Left cardiac atrium (tissue), 4 donors: ENCODE measurements at places on chromosomes 13 and 19. TPM values are rescaled to one million over a fixed set of nuclear protein-coding genes. Genes with fewer than 3 reads are reported as not detected.

Gene CCDC97
- total RNA-seq, result 18.0 TPM

Gene CYP2B6
- total RNA-seq, result 0.12 TPM

Gene KCNN4
- total RNA-seq, result 1.4 TPM

Gene SLC6A16
- total RNA-seq, result 1.1 TPM

Gene POU4F1
- total RNA-seq, result not detected

Gene APBA3
- 12.6 TPM for total RNA-seq

Gene C19orf67
- total RNA-seq, result not detected

Gene PRODH2
- not detected for total RNA-seq

Gene BRME1
- total RNA-seq, result 0.62 TPM

Gene TNNT1
- total RNA-seq, result 13.7 TPM

Gene ZNF415
- 23.0 TPM for total RNA-seq

Gene ZNF333
- 9.4 TPM for total RNA-seq

Gene HSD17B14
- 2.8 TPM for total RNA-seq
